Naive thymus-derived CD8-positive, alpha-beta T cell (primary cell): ENCODE measurements at places on chromosomes 12 and 14. TPM values are rescaled to one million over a fixed set of nuclear protein-coding genes. Genes with fewer than 3 reads are reported as not detected.

GRCh38 chr12:7107636-7108002, 1.4 kb downstream of the C1RL start:
- DNase-seq, result no peak

DNA sequence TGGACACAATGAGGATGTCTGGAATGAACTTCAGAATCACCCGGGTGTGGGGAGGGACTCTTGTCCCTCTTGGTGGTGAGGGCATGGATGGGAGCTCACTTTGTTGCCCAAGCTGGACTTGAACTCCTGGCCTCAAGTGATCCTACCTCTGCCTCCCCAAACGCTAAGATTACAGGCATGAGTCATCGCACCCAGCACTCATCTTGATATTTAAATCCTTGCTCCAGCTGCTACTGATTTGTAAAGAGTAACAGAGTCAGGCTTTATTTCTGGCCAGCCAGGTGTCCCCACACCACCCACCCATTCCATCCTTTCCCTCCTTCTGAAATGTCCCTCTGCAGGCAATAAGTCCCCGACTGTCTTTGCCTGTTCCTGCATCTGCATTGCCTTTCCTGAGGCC, 4.9 kb downstream of the DDX54 start:
- no peak for DNase-seq

DNA sequence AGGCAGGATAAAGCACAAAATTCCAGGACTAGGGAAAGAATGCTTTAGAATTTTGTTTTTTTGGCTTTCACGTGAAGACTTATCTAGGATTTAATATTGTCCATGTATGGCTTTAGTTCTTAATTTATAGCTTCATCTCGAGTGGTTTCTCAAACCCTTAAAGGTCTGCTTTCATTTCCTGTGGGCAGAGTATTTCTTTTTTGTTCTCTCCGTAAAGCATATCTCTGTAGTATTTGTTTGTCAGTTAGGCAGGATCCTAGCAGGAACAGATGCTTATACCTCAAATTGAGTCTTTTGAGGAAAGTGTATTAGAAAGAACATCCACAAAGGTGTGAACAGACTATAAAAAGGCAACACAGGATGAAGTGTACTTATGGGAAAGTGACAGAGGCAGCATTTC, 697.1 kb upstream of the SEL1L start:
- DNase-seq, result no peak

GRCh38 chr12:81329085-81329484, 251.2 kb downstream of the ACSS3 start:
- DNase-seq, result no peak

DNA sequence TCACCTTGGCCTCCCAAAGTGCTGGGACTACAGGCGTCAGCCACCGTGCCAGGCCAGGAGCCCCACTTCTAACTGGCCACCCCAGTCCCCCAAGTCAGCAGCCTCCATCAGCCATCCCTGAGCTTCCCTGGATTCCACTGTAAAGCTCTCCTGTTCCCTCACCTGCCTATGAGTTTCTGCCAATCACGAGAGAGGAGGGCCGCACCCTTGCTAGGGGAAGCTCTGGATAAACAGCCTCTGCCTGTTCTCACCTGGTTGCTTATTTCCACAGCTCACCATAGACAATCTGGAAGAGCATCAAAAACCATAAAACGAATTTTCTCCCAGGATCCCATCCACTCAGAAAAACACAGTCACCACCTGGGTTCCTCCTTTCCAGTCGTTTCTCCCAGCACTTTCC, 5.0 kb downstream of the CDCA4 start:
- DNase-seq, result no peak

DNA sequence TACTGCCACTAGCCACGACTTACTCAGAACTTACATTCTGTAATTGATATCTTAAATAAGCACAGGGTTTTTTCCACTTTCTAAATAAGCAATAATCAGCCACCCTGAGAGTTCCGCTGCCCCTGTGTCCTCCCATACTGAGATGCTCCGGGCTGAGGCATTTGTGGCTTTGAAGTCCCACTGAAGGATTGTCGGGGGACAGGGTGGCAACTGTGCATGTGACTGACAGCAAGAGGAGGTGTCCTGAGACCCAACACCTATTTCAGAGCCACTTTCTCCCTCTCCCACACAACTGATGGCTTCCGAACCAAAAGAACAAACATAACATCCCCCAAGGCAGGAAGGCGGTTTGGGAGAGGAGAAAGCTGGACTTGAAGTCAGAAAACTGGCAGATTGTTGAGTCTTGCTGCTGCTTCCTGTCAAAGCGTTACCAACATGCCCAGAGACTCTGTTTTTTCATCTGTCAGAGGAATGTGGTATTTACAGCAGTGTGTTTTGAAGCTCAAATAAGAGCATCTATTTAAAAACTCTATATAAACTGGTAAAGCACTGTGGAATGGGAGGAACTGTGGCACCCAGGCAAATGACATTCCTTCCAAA, 157.9 kb upstream of the FKBP4 start:
- no peak for DNase-seq

DNA sequence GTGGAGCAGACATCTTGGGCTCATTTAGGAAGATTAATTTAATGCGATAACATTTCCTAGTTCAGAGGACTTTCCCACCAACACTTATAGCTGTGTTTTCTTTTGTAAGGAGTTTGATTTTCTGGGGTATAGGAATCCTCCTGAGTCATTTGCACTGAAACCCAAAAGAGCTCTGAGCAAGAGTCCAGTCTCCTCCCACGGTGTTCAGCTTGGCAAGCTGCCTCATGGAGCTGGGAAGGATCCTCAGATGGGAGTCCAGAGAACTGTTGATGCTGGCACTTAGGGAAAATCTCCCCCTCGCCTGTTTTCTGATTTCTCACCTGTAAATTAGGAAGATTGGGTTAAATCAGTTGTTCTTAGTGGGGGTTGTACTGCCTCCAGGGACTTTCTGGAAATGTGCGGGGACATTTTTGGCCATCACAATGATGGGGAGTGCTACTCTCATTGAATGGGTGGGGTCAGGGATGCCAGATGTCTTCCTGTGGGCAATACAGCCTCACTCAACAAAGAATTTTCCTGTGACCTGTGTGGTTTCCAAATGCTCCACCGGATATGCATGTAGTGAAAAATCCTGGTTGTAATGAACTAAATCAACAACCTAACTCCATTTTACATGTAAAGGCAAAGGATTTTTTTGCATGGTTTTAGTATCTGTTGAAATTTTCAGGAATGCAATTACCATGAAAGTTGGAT, 150.6 kb downstream of the ADCK1 start:
- no peak for DNase-seq

- DNase-seq, result no peak
Measured at GRCh38 chr14:54976316-54976715, 50.6 kb downstream of the WDHD1 start.

DNA sequence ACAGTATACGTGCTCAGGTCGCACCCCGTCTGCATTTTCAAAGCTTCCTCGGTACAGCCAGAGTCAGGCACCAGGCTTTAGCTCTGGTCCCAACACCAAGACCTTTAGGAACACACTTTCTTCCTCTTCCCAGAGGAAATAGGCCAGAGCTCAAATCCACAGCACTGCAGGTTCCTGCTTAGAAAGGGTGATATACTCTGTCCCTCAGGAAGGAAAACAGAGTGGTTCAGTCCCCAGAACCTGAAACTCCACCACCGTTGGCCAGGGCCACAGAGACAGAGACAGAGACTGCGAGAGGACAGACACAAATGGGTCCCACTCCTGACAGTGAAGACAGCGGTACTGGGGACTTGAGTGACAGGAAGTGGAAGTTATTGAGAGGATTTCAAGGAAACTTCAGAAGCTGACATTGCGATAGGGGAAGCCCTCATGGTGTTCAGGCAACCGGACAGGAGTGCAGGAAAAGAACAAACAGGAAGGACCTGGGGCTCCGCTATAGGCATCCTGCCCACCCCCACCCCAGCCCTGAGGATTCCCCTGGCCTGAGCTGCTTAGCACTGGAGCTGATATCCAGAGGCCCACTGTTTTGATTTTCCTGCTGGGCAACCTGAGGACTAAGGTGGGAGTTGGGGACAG, 5.5 kb upstream of the KRT8 start:
- DNase-seq, result no peak

- no peak for DNase-seq
Measured at GRCh38 chr12:98149691-98150210, 365.6 kb upstream of the TMPO start.

- no peak for DNase-seq
Measured at GRCh38 chr12:12194206-12194605, 72.6 kb downstream of the LRP6 start.

DNA sequence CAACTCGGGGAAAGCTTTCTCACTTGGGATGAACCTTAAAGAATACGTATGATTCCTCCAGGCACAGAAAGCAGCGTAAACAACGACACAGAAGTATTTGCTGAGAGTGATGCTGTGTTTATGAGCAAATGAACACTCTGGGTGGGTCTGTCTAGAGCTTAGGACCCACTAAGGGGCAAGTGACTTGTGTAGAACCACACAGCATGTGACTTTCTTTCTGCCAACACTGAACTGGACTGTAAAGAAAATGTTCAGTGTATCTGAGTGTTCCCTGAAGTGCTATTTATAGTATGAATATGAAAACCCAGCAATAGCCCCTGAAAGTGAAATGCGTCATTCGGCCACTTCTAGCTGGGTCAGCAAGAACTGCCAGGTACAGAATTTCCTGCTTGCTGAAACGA, 78.5 kb downstream of the ST8SIA1 start:
- DNase-seq, result no peak

DNA sequence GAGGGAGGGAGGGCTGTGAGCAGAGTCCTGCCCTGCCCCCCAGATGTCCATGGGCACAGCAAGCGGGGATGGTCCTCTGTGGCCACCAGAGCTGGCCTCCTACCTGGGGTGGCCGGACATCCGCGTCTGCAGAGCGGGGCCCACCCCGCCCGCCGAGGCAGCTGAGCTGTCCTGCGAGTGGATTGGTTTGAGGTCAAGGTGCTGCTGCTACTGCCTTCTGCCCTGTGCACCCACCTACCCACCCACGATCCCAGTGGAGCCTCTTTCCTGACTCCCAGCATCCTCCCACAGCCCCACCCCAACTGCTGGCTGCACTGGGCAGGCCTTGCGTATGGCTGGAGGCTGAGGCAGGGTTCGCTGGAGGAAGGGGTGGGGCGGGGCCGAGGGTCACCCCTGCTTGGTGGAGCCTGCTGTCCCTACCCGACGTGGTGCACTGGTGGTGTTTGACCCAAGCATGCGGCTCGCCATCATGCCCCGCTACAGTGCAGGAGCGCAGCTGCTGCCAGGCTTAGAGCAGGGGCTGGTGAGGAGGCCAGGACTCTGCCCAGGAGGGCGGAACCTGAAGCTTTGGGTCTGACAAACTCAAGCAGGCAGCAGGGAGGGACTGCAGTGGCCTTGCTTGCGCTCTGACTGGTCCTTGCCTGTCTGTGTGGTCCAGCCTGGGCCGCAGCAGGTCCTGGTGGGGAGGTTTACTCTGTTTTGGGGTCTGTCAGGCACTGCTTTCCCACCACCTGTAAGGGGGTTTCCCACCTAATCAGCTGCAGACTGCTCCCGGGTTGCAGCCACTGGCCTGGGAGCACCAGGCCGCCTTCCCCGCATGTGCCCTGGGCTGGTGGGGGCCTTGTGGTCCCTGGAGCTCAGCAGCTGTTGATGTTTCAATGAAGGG, 23.7 kb downstream of the CEP170B start:
- DNase-seq, result no peak

GRCh38 chr12:34396006-34396860, 373.9 kb downstream of the ALG10 start:
- peak; percentile 11 for DNase-seq

DNA sequence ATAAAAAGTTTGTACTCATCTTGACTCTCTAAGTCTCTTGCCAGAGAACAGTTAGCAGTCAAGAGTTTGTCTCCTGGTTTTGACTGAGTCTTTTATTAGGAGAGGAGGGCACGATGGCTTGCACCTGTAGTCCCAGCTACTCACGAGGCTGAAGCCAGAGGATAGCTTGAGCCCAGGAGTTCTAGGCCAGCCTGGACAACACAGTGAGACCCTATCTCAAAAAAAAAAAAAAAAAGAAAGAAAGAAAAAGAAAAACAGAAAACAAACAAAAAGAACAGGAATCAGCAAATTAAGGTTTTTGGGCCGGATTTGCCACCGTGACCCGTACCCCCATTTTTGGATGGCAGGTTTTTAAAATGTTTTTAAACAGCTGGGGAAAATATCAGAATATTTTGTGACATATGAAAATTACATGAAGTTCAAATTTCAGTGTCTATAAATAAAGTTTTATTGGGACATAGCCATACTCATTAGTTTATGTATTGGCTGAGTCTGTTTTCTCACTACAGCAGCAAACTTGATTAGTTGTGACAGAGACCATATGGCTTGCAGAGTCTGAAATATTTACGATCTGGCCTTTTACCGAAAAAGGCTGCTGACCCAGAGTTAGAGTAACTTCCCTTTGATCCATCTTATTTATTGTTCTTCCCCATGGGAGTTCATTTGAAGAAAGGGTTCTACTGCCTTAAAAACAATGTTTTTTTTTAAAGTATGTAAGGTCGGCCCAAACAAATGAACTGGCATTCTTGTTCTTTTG, 31.2 kb downstream of the VEZT start:
- no peak for DNase-seq

DNA sequence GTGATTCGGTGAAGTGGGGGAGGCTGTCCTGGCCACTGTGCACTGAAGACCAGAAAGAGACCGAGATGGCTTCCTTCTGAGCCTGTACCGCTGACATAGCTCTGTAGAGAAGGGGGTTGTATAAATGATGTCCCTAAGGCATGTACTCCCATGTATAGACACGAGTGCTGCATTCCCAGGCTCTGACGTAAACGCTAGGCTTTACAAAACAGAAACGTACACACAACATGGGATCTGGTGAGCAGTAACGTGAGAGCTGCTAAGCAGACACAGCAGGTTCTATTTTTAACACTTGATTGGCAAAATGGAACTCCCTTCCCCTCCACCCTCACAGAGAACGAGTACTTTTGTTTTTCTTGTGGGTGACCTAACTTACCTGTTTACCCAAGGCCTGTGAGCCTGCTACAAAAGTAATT, 35.9 kb downstream of the ACADS start:
- no peak for DNase-seq

- DNase-seq, result peak; percentile 51
Measured at GRCh38 chr14:102320033-102320660, 601 bp downstream of the ZNF839 start.

GRCh38 chr12:80798281-80798680, 81.6 kb downstream of the MYF5 start:
- no peak for DNase-seq

The SOAT2 gene
- total RNA-seq, result 0.42 TPM

The E2F7 gene
- total RNA-seq, result not detected

The NINJ2 gene
- 1.4 TPM for total RNA-seq

The ZNF219 gene
- 7.7 TPM for total RNA-seq

The ENDOU gene
- not detected for total RNA-seq
